ENCODE measurements at places on chromosomes 3 and 15.

- DNase-seq: no peak
Observed at GRCh38 chr3:158091531-158091930, 14.7 kb downstream of the SHOX2 start.

- no peak for DNase-seq
Observed at GRCh38 chr3:122786066-122786465, 7.6 kb downstream of the HSPBAP1 start.

- DNase-seq: no peak
Observed at GRCh38 chr3:151276687-151277042, 1.7 kb downstream of the P2RY14 start.

DNA sequence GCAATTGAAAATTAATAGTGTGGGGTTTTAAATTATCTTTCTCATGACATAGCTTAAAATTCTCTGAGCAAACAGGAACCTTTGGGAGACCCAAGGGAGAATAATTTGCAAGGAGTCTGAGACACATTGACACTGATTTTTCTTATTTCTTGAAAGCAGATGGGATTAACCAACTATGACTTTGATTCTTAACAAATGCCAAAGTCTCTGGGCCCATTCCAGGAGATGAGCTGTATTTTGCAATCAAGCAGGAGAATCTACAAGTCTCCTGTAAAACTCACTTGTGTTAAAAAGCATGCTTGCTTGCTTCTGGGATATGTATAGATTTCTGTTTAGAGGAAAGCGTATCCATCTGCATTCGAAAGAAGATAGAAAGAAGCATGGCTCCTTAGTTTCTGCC lies 71.3 kb upstream of the STT3B start:
- no peak for DNase-seq

DNA sequence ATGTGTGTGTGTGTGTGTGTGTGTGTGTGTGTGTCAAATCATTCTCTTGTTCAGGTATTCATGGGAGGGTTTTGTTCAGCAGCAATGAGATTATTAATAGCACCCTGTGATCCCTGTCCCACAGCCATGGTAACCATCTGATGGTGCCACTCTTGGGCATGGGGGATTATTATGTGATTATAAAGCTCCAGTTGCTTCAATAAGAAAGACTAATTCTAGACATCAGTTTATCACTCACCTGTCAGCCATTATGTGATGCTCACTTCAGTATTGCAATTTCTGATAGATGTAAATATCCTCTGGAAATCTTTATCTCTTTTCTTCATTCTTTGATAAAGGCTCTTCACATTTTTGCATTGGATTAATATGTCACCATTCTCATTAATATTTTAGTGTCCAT lies 145.9 kb upstream of the POU1F1 start:
- DNase-seq: no peak

GRCh38 chr3:54628888-54629441 lies 298.9 kb downstream of the LRTM1 start:
- DNase-seq: no peak

- no peak for DNase-seq
Observed at GRCh38 chr3:144822671-144823070, 851.0 kb downstream of the DIPK2A start.

DNA sequence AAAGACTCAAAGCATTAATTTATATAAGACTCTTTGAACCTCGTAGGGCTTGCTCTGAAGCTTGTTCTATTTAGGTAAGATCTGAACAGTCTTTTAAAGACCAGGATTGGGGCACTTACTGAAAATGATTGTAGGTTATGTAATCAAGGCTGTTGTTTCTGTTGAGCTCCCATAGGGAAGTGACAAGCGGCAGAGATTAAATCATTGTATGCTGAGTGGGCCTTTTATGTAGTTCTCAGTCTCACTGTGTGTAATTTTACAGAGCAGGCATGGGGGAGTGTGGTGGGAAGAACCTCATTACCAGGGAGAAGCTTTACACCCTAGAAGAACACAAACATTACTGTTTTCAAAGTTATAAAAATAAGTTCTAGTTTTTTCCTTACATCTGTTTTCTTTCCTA lies 160.0 kb upstream of the SNTN start:
- DNase-seq: no peak

DNA sequence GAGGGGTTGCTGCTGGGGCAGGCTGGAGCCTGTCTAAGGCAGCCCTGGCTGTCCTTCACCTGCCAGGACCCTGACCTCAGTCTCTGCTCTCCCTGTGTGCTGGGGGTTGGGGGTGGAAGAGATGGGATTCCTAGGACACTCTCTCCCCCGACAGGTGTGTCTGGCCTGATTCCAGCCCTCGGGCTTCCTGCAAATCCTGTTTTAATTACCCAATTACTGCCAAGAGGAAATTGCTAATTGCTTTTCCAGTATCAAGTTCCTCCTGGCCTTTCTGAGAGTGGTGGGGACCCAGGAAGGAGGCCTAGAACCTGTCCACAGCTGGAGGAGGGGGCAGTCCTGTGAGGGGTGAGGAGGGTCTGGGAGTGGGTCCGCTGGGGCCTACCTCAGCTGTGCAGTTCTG lies 15.8 kb downstream of the PLXNA1 start:
- DNase-seq: no peak

GRCh38 chr3:43010638-43011037 lies 31.5 kb downstream of the GASK1A start:
- no peak for DNase-seq

DNA sequence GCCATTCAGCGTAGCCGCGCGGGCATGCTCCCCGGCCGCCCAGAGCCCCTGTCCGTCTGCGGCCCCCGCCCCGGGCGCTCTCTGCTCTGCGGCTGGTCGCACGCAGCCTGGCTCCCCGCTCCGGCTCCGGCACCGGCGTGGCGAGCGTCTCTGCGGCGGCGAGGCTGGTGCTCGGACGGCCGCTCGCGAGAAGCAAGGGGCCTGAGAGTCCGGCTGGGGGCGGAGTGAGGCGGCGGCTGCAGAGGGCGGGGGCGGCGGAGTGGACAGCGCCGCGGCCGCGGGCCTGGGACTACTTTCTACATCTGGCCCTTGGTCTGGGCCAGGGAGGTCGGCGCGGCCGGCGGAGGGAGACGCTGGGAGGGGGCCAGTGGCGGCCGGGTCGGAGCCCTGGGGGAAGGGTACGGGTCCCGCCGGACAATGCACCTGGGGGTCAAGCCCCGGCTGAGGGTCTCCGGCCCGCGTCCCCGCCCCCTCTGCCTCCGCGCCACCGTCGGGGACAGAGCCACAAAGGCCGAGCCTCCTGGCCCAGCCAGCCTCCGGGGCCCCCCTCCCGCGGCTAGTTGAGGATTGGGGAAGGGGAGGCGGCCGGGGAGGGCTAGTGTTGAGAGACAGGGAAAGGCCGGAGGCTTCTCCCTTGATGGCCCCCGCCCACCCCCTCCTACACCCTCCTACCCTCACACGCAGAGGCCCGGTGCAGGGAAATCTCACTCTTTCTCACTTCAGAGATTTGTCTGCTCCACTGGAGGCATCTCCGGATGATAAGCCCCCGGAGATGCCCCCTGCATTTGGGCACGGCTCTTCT lies at the start of gene PRTG:
Gene PRTG, minus strand, starts transcription at position 226 of the 802 bp plus-strand sequence. Its CDS starts 221 bp downstream, at position 5.
- DNase-seq: peak; percentile 91

DNA sequence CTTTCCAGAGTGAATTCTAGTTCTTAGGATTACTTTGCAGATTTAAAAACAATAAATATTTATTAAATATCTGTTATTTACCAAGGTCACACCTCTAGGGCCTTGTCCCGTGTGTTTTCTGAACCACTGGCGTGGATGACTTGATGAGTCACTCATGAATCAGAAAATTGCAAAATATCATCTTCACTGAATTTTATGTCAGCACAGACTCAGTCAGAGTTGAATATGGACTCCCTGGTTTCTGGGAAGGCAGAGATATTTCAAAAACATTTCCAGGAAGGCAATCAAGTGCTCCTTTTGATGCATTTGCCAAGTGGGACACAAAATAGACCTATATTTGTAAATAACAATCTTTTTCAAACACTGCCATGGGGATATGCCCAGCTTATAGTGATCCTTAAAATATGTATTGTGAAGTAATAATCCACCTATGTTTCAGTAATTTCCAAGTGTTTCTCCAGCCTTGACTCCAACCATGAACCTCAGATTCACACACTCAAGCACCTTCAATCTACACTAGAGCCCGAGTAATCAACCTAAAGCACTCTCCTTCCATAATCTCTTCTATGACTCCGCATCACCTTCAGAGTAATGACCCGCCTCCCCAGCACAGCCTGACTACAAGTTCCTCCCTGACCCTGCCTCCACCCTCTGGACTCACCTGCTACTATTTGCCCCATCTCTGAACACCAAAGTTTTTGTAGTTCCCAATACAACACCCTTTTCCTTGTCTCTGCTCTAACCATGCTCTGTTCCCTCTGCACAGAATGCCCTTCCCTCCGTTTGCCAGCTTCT lies 24.3 kb downstream of the DPH3 start:
- no peak for DNase-seq

DNA sequence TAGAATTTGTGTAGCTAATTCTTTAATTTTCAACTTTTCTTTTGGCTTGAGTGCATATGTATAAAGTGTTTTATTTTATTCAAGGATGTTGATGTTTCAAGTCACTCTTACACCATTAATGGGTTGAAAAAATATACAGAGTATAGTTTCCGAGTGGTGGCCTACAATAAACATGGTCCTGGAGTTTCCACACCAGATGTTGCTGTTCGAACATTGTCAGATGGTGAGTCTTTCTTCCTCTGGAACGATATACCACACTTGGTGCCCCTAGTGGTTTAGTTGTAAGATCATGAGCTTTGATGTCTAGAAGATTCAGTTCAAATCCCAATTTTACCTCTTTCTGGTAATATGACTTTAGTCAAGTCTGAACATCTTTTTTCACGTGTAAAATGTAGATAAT lies 119.3 kb downstream of the HCN4 start:
- DNase-seq: no peak

GRCh38 chr15:29107291-29107890 lies 162.2 kb downstream of the NSMCE3 start:
- DNase-seq: no peak

GRCh38 chr15:35481992-35482391 lies 64.0 kb downstream of the DPH6 start:
- no peak for DNase-seq

- DNase-seq: no peak
Observed at GRCh38 chr3:47414666-47415587, 34.1 kb downstream of the PTPN23 start.

GRCh38 chr3:23697416-23697815 lies 108.3 kb upstream of the UBE2E1 start:
- no peak for DNase-seq

DNA sequence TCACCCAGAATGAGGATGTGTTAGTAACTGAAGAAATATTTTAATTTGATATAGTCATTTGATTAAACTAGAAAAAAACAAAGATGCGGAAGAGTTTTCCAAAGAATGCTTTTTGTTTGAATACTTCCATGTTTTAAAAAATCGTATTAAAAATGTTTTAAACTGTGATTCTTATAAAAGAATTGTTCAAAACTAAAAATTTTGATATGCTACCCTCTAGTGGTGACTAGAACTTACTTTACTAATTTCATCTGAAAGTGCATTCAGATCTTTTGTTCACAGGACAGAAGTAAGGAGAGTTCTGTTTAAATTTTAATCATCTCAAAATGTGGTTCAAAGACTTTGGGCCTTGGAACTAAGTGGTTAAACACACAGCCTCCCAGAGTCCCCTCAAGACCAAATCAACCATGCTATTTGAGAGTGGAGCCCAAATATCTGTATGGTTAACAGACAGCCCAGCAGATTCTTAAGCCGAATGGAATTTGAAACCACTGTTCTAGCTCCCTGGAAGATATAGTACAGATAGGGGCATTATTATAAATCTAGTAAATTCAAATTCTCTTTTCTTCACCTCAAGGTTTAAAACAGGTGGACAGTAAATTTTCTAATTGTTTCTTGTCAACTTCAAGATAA lies 45.2 kb upstream of the SYNPR start:
- no peak for DNase-seq

- no peak for DNase-seq
Observed at GRCh38 chr3:82567029-82567600, 805.7 kb upstream of the GBE1 start.

GRCh38 chr3:42122261-42123011 lies 31.3 kb downstream of the TRAK1 start:
- no peak for DNase-seq

DNA sequence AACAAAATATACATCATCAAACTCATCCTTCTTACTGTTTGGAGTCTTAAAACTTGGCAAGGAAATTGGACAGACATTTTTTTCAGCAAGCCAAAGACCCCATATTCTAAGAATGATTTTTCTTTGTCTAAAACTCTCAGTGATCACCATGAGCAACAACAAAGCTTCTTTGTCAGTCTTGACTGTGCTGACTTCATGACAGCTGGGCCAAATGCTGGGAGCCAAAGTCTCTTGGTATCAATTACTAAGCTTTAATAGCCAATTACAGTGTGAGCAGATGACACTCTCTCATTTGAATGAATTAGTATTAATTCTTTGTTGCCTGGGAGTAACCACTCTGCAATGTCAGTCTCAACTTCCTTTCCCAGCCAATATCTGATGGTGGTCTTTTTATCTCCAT lies 48.1 kb upstream of the GK5 start:
- DNase-seq: no peak

- no peak for DNase-seq
Observed at GRCh38 chr15:31352911-31353811, 26.5 kb downstream of the KLF13 start.

- no peak for DNase-seq
Observed at GRCh38 chr15:52359722-52360121, 64.1 kb upstream of the MYO5C start.

DNA sequence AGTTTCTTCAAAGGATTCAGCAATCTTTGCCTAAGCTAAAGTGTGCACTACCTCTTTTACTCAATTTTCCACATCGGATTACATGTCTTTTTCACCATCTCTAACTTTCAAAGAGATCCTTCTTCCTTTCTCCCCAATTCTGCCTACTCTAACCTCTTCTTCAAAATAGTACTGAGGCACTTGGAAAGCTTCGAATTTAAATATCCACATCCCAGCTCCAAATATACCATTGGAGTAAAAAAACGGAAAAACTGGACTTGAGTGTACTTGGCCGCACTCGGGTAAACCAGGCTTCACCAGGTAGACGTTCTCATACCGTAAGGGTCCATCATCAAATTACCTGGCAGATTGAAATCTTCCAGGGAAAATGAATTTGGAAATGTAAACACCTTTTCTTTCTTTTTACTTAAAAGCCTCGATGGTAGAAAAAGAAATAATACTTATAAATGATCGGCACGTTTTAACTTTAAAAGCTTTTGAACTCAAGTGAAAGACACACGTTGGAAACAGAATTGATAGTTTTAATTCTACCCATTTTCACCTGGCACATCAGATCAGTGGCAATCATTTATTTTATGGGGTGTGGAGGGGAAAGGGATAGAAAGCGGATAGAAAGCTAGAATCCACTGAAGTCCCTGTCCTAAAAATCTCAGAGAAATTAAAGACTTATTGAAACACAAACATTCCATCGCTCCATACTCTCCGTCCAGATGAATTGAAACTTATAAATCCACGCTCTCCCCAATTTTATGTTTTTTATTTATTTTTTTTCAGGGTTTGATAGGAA lies 8.2 kb upstream of the MEIS2 start:
- DNase-seq: no peak

DNA sequence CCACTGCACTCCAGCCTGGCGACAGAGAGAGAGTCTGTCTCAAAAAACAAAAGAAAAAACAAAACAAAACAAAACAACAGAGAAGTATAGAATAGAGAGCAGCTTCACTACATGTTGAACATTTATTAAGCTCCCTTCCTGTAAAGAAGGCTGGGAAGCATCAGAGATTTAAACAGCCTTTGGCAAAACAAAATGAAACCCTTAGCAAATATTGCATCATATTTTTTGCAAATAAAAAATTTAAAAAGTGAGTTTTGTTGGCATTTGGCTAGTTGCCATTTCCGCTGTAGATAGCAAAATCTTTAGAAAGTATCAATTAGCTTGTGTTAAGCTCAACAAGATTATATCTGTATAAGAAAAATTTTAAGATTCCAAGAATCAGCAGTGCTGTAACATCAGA lies 151.2 kb downstream of the SERPINI1 start:
- DNase-seq: no peak

GRCh38 chr3:48397767-48398681 lies 26.0 kb downstream of the FBXW12 start:
- no peak for DNase-seq

All from endothelial cell (in vitro differentiated cells).